ENCODE measurements at places on chromosomes 4 and X. TPM values are rescaled to one million over a fixed set of nuclear protein-coding genes. Genes with fewer than 3 reads are reported as not detected.
A peak's percentile ranks its signal among the peaks of the same experiment; 100 is the strongest.

Gene MAOA
- not detected for total RNA-seq

- no peak overlapping the region for H3K4me3 ChIP-seq
- no peak for DNase-seq
- no peaks in the 10 kb centered on the region for H3K27me3 ChIP-seq
- no peaks in the 10 kb centered on the region for H3K36me3 ChIP-seq
- H3K27ac ChIP-seq: no peak overlapping the region
Measured at GRCh38 chr4:13881892-13882291, 254.4 kb upstream of the BOD1L1 start.

DNA sequence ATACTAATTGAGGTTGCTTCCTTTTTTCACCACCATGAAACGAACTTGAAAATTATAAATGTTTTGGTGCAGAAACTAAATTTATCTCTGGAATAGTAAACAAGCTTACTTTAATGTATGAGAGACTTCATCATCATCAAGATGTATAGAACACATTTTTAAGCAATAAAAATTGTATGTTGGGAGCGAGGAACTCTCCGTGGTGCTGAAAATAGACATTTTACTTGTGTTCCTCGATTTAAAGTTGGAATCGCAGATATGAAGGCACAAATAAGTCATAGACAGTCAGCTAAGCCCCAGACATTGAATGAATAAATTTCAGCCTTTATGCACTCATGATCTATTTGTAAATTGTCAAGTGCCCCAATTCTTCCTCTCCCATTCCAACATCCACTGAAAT is 310.7 kb downstream of the STK32B start:
- no peak overlapping the region for H3K27ac ChIP-seq
- no peaks in the 10 kb centered on the region for H3K27me3 ChIP-seq
- peak; percentile 27 for DNase-seq
- H3K36me3 ChIP-seq: no peaks in the 10 kb centered on the region

- H3K27ac ChIP-seq: no peak overlapping the region
- no peak for DNase-seq
- H3K27me3 ChIP-seq: peaks cover 3% of the 10 kb centered on the region
- H3K4me1 ChIP-seq: peaks cover 81% of the 10 kb centered on the region
- H3K4me3 ChIP-seq: no peak overlapping the region
Measured at GRCh38 chr4:76984788-76985211, 35.2 kb downstream of the SEPTIN11 start.

GRCh38 chr4:168577624-168578023 is 80.8 kb downstream of the PALLD start:
- no peak for DNase-seq
- H3K4me3 ChIP-seq: no peak overlapping the region
- H3K4me1 ChIP-seq: no peaks in the 10 kb centered on the region
- H3K27ac ChIP-seq: no peak overlapping the region
